ENCODE measurements at places on chromosomes 1 and 21. TPM values are rescaled to one million over a fixed set of nuclear protein-coding genes. Genes with fewer than 3 reads are reported as not detected.

MEX3A gene
- 12.3 TPM for total RNA-seq

CTH gene
- 0.99 TPM for total RNA-seq

CLDN17 gene
- not detected for total RNA-seq

BRINP2 gene
- total RNA-seq: not detected

Data from endothelial cell of coronary artery (primary cell).